ENCODE measurements at places on chromosomes 2 and 18. TPM values are rescaled to one million over a fixed set of nuclear protein-coding genes. Genes with fewer than 3 reads are reported as not detected.

DNA sequence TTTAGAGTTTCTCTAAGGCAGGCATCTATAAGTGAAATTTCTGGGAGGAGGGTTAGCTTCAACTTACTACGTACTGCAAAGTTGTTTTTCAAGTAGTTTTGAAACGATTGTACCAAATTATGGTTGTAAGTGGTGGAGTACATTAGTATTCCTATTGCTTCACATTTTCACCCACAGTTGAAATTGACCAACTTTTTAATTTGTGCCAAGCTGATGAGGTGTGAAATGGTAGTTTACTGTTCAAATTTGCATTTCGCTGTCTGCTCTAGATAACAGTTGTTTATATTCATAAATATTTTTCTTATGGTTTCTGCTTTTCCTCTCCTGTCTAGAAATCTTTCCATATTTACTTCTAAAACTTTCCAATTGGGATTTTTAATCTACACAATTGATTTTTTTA is 18.6 kb downstream of the NPC1 start:
- H3K4me3 ChIP-seq, result no peak overlapping the region
- DNase-seq, result no peak
- no peaks in the 10 kb centered on the region for H3K27me3 ChIP-seq
- peaks cover 16% of the 10 kb centered on the region for H3K4me1 ChIP-seq
- peaks cover 65% of the 10 kb centered on the region for H3K36me3 ChIP-seq
- H3K27ac ChIP-seq, result no peak overlapping the region

DNA sequence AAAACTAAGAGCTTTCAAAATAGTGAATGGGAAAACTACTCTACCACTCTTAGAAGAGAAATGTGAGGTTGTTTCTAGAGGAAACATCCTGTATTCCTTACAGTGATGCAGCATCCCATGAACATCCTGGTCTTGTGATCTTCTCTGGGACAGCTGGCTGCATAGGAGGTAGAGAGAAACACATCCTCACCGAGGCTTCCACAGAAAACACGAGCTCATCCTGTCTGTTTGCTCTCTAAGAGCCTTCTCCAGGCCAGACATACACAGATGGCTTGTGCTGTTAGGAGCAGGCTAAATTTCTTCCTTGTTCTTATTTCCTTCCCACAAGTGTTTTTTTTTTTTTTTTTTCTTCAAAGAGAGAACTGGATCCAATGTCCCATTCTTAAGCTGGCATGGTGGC is 14.7 kb upstream of the FZD7 start:
- no peak overlapping the region for H3K27ac ChIP-seq
- H3K27me3 ChIP-seq, result peaks cover 2% of the 10 kb centered on the region
- no peaks in the 10 kb centered on the region for H3K4me1 ChIP-seq
- no peaks in the 10 kb centered on the region for H3K36me3 ChIP-seq
- no peak for DNase-seq

DNA sequence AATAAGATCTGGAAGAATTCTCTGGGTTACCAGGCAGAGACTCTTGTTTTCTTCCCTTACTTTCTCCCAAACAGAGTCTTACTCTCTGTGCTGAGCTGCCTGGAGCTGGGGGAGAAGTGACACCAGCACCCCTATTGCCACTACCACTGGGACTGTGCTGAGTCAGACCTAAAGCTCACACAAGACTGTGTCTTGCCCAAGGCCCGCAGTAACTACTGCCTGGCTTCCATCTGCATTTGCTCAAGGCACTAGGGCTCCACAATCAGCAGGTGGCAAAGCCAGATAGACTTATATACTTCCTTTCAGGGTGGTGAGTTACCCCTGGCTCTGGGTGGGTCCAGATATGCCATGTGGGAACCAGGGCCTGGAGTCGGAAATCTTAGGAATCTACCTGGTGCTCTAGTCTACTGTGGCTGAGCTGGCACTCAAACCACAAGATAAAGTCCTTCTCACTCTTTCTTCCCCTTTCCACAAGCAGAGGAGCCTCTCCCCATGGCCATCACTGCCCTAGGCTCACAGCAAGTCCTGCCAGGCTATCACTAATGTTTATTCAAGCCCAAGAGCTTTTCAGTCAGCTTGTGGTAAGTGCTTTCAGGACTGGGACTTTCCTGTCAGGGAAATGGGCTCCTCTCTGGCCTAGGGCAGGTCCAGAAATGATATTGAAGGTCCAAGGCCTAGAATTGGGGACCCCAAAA is 27.6 kb upstream of the SERPINB2 start:
- H3K27ac ChIP-seq, result no peak overlapping the region
- no peaks in the 10 kb centered on the region for H3K36me3 ChIP-seq
- DNase-seq, result no peak
- H3K27me3 ChIP-seq, result peaks cover 3% of the 10 kb centered on the region
- H3K4me1 ChIP-seq, result no peaks in the 10 kb centered on the region

DNA sequence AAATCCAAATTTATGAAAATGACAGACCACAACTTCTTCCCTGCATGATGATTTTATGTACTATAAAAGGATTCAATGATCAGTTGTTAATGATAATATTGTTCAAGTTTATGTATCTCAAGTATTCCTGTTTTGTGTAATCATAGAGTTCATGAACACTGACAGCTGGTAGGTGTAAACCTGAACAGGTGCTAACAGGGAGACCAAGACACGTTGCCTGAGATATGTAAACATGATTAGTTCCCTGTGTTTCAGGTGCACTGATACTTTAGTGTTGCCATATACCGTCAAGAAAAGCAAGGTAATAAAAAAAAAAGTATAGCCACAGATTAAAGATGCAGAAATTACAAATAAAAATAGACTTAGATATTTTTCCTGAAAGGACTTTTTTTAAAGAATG is 131.8 kb downstream of the BAZ2B start:
- no peaks in the 10 kb centered on the region for H3K27me3 ChIP-seq
- no peaks in the 10 kb centered on the region for H3K36me3 ChIP-seq
- no peak overlapping the region for H3K4me3 ChIP-seq
- no peak overlapping the region for H3K27ac ChIP-seq

- no peak for DNase-seq
- H3K4me3 ChIP-seq, result no peak overlapping the region
- no peaks in the 10 kb centered on the region for H3K4me1 ChIP-seq
- H3K27ac ChIP-seq, result no peak overlapping the region
These were observed 176.3 kb downstream of the TNS1 start for GRCh38 chr2:217826520-217826919.

DNA sequence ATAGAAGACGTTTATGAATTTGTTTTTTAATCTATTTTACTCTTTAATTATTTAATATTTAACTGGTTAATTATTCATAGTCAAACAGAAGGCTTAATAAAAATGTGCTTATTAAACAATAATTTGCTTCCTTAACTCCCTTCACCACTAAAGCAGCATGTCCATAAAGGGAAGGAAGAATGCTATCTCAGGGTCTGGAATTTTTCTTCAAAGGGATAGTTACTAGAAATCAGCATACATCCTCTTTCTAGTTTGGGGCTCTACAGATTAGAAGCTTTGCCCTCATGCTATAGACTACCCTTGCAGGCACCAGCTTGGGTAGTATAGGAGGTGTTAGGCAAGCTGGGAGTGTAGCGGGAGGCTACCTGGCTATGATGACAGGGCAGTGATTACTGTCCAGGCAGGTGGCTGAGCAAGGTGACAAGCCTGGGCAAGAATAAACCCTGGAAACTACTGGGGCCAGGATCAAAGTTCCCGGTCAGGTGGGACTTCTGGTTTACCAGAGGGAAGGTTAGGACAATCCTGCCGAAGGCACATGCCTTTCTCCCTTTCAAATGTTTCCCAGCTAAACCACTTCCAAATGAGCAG is 276.0 kb upstream of the REV1 start:
- no peaks in the 10 kb centered on the region for H3K36me3 ChIP-seq
- DNase-seq, result no peak
- no peaks in the 10 kb centered on the region for H3K27me3 ChIP-seq
- no peaks in the 10 kb centered on the region for H3K4me1 ChIP-seq

DNA sequence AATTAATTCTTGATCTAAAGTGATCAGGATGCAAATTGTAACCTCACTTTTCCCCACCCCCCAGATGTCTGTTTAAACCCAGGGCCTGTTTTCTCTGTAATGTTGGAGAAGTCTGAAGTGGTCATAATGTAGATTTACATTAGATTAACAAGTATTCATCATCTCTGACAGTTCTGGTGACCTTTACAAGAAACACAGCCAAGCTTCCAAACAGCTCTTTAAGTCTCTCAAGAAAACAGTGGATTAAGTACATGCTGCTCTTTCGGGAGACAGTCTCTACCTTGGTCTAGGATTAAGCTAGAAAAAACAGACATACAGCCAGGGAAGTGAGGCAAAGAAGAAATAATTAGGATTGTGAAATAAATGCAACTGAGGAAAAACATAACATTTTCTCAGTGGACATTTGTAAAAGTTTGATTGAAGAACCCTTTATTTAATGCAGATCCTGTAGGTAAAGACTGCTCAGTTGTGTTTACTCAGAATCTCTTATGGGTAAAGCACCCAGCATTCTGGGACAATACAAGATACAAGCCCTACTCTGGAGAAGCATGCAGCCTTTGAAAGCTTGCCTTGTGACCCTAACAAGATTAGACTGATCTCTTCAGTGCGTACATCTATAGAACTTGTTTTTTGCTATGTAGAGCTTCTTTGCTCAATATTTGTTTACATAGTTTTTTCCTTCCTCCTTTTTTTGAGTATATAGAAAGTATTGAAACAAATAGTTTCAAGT is 203.9 kb downstream of the PHLPP1 start:
- H3K4me3 ChIP-seq, result no peak overlapping the region
- H3K4me1 ChIP-seq, result no peaks in the 10 kb centered on the region
- H3K27me3 ChIP-seq, result no peaks in the 10 kb centered on the region
- H3K27ac ChIP-seq, result no peak overlapping the region

- DNase-seq, result no peak
- no peaks in the 10 kb centered on the region for H3K4me1 ChIP-seq
- H3K27ac ChIP-seq, result no peak overlapping the region
- no peaks in the 10 kb centered on the region for H3K27me3 ChIP-seq
These were observed 1065.8 kb downstream of the LRP1B start for GRCh38 chr2:141065042-141065441.

- no peak overlapping the region for H3K4me3 ChIP-seq
- H3K27ac ChIP-seq, result no peak overlapping the region
- peaks cover 8% of the 10 kb centered on the region for H3K36me3 ChIP-seq
These were observed 139.9 kb downstream of the THADA start for GRCh38 chr2:43455731-43456642.

DNA sequence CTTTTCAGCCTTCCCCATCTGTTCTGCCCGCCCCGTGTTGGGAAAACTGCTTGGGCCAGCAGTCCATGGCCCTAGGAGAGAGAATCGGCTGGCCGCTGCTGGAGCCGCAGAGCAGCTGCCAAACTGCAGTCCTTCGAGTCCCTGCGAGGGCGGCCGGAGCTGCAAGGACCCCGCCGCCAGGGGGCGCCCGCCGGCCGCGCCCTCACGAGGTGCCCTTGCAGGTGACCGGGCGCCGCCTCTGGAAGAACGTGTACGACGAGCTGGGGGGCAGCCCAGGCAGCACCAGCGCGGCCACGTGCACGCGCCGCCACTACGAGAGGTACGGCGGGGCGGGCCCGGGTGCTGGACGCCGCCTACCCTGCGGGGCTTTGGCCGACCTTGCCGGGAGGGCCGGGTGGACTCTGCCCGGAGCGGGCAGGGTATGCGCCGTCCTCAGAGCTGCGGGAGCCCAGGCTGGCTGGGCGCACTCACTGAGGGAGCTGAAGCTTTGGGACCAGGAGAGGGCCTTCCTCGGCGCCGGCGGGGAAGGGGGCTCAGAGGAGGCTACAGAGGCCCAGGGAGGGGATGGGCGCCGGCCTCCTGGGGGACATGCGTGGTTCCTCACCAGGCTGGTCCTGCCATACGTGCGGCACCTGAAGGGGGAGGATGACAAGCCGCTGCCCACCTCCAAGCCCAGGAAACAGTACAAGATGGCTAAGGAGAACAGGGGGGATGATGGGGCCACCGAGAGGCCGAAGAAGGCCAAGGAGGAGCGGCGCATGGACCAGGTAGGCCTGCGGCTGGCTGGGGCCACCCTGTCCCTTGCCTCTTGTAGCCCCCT is 13.6 kb downstream of the ARID5A start:
- H3K4me1 ChIP-seq, result peaks cover 36% of the 10 kb centered on the region
- DNase-seq, result no peak
- peaks cover 54% of the 10 kb centered on the region for H3K36me3 ChIP-seq
- no peak overlapping the region for H3K4me3 ChIP-seq
- no peak overlapping the region for H3K27ac ChIP-seq

DNA sequence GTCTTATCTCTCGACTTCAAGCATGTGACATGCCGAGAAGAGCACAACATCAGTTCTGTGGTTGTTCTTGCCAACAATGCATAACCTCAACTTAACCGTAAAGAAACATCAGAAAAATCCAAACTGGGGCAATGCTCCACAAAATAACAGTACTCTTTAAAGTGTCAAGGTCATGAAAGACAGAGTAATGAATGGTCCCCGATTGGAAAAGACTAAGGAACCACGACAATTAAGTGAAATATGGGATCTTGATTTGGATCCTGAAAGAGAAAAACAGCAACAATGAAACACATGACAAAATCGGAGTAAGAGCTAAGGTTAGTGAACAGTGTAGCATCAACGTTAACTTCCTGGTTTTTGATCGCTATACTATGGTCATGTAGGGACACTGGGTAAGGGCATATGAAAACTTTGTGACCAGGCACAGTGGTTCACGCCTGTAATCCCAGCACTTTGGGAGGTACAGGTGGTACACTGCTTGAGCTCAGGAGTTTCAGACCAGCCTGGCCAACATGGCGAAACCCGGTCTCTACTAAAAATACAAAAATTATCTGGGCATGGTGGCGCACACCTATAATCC is 55.2 kb downstream of the UNC50 start:
- H3K27me3 ChIP-seq, result no peaks in the 10 kb centered on the region
- peak overlapping the region; percentile 87 for H3K4me3 ChIP-seq
- DNase-seq, result no peak
- peaks cover 49% of the 10 kb centered on the region for H3K4me1 ChIP-seq

DNA sequence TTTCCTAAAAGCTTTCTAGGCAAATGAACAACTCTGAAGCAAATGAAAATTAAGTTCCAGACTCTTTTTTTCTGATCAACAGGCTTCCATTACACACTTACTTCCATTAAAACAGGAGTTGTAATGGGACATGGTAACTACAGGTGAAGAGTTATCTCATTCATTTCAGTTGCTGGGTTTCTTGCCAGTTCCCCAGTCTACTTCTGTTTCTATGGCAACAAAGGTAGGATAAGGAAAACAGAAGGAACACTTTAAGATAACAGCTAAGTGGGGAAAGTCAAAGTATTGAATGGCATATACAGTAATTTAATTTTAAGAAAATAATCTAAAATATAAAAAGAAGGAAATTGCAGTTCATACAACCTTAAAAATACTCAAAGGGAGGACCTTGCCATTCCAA is 25.1 kb downstream of the BAZ2B start:
- H3K27ac ChIP-seq, result no peak overlapping the region
- DNase-seq, result no peak
- H3K4me3 ChIP-seq, result no peak overlapping the region
- no peaks in the 10 kb centered on the region for H3K36me3 ChIP-seq

CKAP2L gene
- polyA plus RNA-seq, result 1.5 TPM

LYG1 gene
- polyA plus RNA-seq, result not detected

ARHGAP25 gene
- 148 TPM for polyA plus RNA-seq

DYNAP gene
- not detected for polyA plus RNA-seq

D2HGDH gene
- polyA plus RNA-seq, result 3.1 TPM

CABYR gene
- polyA plus RNA-seq, result 0.19 TPM

TXNDC2 gene
- polyA plus RNA-seq, result not detected
